ENCODE measurements at places on chromosomes 2 and 18.

- no peak for DNase-seq
Measured at GRCh38 chr2:28629910-28630309, 121.7 kb upstream of the PPP1CB start.

DNA sequence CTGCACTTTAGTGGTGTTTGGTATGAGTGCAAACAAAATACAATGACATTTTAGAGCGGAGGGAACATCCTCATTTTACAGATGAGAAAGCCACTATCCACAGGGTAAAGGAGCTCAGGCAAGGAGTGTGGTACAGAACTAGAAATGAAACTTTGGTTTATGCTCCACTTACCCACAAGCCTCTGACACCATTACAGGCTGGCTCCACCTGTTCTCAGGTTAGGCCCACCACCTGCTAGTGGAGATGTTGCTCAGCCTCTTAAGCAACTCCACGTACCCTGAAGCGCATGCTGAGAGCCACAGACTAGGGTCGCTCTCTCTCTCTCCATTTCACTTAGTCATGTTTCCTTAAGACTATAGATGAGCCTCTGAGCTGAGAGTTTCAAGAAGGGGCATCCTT lies 130.0 kb downstream of the MBD2 start:
- no peak for DNase-seq

- DNase-seq: no peak
Measured at GRCh38 chr2:241010531-241011295, 12.3 kb downstream of the SNED1 start.

- no peak for DNase-seq
Measured at GRCh38 chr2:26345283-26345544, 729 bp upstream of the SELENOI start.

GRCh38 chr2:68274022-68274421 lies 21.7 kb upstream of the PPP3R1 start:
- no peak for DNase-seq

DNA sequence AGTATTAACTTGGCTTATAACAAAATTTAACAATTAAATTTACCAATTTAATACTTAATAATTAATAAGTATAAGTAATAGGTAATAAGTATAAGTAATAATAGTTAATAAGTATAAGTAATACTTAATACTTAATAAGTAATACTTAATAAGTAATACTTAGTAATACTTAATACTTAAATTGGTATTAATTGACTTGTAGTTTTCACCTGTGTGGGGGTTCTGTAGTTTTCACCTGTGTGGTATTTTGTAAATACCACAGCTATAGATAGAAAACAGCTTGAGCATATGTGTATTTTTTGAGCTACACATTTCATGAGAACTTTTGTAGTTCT lies 55.4 kb downstream of the MAPRE2 start:
- DNase-seq: no peak

GRCh38 chr2:105886687-105887086 lies 142.0 kb downstream of the NCK2 start:
- DNase-seq: no peak

DNA sequence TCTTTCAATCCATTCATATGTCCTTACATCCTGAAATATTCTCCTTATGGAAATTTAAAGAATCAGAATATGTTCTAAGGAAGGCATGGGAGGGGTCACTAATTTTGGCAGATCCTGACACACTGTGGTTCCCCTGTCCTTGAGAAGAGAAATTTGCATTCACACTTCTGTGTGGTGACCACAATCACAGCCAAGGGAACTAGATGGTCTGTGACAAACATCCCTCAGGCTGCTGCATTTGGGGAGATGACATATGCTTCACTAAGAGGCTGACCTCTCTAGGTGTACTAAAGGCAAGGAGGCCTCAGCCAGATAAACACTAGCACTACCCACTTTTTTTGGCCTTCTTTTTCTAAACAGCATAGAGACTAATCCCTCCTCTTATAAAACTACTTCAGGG lies 129.6 kb downstream of the MREG start:
- DNase-seq: no peak

DNA sequence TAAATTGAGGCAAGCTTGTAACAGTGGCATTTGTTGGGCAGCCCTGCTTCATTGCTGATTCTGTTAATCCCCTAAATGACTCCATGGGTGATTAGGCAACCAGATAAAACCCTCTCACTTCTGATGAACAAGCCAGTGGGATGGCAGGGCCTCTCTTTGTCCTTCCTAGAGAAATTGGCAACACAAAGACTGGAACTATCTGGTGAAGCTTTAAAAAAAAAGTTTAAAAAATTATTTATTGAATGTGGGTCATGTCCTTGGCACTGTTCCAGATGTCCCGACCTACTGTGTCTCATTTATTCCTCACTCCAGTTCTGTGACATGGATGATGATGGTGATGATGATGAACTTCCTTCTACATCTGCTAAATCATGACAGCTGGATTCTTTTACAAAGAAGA lies 30.8 kb downstream of the NRP2 start:
- no peak for DNase-seq

DNA sequence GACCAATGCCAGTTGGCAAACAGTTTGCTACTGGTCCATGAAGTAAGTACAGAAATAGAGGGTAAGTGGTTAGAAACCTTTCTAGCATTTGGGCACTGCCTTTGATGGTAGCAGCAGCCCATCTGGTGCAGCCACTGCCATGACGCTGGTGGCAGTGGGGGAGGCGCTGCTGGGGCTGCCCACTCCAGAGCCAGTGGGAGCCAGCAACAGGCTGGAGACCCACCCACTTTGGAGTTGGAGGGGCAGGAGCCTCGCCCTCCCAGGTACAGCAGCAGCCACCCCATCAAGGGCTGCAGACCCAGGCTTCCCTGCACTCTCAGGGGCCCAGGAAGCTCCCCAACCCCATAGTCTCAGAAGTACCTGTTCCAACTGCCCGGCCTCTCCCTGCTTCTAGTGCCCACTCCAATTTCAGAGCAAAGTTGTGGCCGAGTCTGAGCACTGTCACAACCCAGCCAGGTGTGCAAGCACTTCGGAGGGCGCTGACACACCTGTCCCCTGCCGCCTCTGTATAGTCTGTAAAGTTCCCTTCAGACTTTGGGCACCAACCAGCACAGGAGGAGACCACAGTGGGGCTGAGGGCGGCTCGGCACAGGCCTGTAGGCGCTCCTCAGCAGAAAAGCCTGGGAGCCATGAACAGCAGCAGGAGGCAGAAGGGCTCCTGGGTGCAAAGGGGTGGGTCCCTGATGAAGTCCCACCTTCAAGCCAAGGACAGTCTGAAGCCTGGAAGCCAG lies 125.6 kb upstream of the CCDC150 start:
- no peak for DNase-seq

DNA sequence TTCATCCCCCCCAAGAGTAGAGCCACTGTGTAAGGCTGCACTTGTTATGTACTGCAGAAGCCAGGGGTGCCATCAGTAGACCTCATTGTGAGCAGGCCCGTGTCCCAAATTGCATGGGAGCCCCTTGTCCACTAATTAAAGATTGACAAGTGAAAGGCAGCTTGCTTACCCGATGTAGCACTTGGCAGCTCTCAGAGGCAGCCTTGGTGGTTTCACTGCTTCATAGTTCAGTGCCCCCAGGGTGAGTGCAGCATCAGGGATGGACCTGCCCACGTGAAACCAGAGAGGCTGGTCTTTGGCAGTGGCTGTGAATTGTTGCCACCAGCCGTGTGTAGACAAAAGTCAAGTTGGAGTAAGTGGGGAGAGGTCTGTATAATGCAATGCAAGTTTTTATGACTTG lies 13.3 kb downstream of the TUBB6 start:
- DNase-seq: no peak

- DNase-seq: no peak
Measured at GRCh38 chr18:22731398-22731797, 201.7 kb upstream of the RBBP8 start.

- DNase-seq: no peak
Measured at GRCh38 chr2:62309465-62310091, 113.7 kb downstream of the B3GNT2 start.

GRCh38 chr18:77058290-77058835 lies 74.2 kb downstream of the MBP start:
- DNase-seq: no peak

DNA sequence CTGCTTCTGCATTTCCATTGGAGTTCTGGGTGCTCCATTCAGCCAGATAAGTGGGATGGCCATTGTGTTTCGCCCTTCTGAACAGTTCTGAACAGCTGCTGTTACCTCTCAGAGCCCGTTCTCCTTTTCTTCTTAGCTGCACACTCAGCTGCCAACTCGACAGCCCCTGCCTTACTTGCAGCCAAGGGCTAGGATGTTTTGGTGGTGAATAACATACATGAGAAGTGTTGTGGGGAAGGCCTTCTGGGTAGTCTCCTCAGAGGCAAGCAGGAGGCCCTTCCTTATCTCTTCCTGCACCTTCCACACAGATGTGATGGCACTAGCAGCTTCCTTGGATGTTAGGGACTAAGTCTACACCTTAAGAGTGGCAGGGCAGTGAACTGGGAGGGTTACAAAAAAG lies 138.4 kb upstream of the NOSTRIN start:
- DNase-seq: no peak

- no peak for DNase-seq
Measured at GRCh38 chr2:213238753-213239495, 45.3 kb upstream of the SPAG16 start.

- peak; percentile 68 for DNase-seq
Measured at GRCh38 chr2:137964066-137964858, at the start of gene HNMT. TSS of gene HNMT (plus strand) at chr2:137964473. CDS start at chr2:137964492, 19 bp downstream.

DNA sequence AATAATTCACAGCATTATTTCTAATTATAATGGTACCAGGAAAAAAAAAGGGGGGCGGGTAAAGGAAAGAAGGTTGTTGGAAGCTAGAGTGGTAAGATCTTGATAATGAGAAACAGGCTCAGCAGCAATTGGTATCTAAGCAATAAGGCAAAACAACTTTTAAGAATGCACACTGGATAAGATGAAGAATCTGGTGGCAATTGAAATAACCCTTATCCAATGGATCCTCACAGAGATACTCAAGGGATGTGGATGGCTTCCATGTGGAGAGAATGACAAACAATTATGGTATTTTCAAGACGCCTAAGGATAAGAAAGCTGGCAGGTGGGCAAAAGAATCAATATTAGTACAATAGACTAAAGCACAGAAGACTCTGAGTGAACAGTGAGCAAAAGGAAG lies 153.6 kb downstream of the UPP2 start:
- DNase-seq: no peak

- no peak for DNase-seq
Measured at GRCh38 chr18:22977847-22978701, 44.9 kb downstream of the RBBP8 start.

- DNase-seq: no peak
Measured at GRCh38 chr18:36298126-36298741, 721 bp downstream of the FHOD3 start.

GRCh38 chr2:58701688-58702301 lies 460.7 kb upstream of the FANCL start:
- no peak for DNase-seq

- DNase-seq: no peak
Measured at GRCh38 chr18:50606609-50607008, 46.7 kb downstream of the MAPK4 start.

GRCh38 chr2:8500124-8501054 lies 181.5 kb upstream of the ID2 start:
- peak; percentile 56 for DNase-seq

- no peak for DNase-seq
Measured at GRCh38 chr2:8049176-8049575, 632.7 kb upstream of the ID2 start.

GRCh38 chr2:55090702-55091101 lies 40.5 kb upstream of the RTN4 start:
- no peak for DNase-seq

GRCh38 chr2:123493687-123494086 lies 531.4 kb upstream of the CNTNAP5 start:
- DNase-seq: no peak

- DNase-seq: no peak
Measured at GRCh38 chr2:59171019-59171418, 929.9 kb upstream of the FANCL start.

DNA sequence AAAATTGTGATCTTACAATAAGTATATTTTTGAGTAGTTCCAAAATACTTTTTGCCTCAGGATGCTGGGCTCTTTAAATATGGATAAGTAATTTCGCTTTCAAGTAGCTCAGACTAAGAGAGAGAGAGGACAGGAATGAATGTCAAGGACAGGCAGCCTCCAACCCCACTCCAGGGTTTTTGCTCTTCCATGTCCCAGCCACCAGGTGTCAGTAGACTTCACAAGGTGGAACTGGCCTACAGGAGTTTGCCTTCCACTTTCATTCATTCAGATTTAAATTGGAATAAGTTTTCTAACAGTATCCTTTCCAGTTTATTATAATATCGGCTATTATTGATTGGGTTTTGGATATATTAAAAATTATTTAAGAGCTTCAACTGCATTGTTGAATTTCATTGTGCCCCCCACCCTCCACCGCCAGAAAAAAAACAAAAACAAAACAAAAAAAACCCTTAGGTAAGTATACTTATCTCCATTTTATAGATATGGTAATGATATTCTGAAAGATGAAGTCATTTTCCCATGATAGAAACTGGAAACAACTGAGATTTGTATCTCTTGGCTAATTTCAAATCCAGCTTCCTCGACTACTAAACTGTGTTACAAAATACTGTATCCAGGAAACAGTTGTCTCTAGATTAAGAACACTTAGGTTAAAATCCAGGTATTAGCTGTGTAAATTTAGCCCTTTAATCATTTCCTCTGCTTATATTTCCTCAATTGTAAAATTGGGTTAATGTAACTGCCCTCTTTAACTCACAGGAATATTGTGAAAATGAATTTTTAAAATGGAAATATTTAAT lies 793.1 kb downstream of the ERBB4 start:
- peak; percentile 72 for DNase-seq

DNA sequence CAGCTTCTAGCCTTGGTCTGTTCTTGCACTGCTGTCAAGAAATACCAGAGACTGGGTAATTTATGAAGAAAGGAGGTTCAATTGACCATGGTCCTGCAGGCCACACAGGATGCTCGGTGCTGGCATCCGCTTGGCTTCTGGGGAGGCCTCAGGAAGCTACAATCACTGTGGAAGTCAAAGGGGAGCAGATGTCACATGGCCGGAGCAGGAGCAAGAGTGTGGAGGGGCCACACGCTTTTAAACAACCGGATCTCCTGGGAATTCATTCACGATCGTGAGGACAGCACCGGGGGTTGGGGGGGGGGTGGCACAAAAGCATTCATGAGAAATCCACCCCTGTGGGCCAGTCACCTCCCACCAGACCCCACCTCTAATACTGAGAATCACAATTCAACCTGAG lies 850.4 kb upstream of the SALL3 start:
- no peak for DNase-seq

GRCh38 chr18:58010265-58010664 lies 33.8 kb upstream of the NEDD4L start:
- no peak for DNase-seq

- no peak for DNase-seq
Measured at GRCh38 chr2:190809139-190809764, 71.4 kb upstream of the GLS start.

DNA sequence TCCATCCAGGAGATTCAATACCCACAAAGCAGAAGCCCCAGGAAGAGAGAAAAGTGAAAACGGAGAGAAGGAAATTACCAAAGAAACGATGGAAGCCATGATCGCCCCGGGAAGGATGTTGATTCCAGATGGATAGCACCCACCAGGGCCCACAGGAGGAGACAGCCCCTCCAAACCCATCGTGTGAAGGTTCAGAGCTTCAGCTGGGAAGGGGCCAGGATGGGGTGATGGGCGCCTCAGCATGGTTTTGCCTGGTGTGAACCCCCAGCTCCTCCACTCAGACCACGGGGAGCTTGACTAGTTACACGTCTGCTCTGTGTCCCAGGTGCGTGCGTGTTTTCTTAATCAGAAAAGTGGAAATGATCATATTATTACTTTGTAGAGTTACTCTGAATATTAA lies 264.5 kb downstream of the EIPR1 start:
- no peak for DNase-seq

- DNase-seq: no peak
Measured at GRCh38 chr2:236525411-236525997, 44.1 kb upstream of the ACKR3 start.

Measured in NCI-H2029 treated with DMSO at 0.1 percent for 48 hours (cell line).